ENCODE measurements at places on chromosomes 5 and 9.

DNA sequence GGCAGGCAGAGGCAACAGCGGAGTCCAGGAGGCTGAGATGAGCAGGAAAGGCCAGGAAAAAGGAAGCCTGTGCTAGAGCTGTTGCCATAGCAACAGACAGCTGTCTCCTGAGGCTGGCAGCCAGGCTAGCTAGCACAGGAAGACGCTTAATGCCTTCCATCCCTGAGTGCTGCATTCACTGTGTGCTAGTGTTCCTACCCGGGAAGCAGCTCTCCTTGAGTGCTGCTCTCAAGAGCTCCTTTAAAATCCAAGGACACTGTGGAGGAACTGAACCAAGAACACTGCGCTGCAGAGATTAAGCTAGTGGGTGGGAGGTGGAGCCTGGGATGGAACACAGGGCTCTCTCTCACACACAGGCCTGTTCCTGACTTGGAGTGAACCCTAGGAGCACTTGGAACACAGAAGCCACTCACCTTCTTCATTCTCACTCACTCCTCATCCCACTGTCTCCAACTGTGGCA is 53.5 kb upstream of the IL7R start:
- no peak for DNase-seq

DNA sequence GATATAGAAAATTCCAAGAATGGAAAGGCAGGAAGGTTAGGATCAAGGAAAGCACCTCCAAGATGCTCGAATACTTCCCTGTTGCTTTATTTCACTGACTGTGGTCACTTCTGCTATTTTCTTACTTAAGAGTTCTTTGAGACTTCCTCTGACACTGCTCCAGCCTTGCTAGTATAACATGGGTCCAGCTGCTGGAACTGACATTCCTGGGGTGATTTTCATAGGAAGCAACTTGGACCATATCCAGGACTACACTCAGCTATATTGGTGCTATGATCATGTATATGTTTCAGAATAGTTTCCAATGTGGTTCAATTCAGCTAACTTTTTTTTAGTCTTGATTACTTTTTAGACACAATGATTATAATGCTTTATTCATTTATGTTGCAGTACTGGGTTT is 81.6 kb upstream of the CKMT2 start:
- no peak for DNase-seq

- DNase-seq, result no peak
Observed at GRCh38 chr5:113124265-113124664, 147.7 kb downstream of the DCP2 start.

DNA sequence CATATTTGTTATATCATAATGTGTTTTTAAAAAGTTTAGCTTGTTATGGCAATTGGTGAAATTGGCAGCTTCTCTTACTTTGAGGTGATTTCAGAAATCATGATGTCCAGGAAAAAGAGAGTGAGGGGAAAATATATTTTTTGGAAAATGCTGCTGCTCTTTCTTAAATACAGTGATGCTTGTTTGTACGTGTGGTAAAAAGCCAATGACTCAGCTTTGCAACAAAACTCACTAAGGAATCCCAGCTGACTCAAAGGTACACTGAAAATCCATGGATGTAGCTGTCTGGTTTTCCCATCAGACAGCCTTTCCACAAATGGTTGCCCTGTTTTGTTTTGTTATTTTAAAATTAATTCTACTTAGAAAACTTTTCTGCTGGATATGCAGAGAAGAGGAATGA is 306.4 kb upstream of the PAPPA start:
- DNase-seq, result no peak

GRCh38 chr5:18749763-18750162 is 1115.5 kb downstream of the TAF11L14 start:
- peak; percentile 79 for DNase-seq

DNA sequence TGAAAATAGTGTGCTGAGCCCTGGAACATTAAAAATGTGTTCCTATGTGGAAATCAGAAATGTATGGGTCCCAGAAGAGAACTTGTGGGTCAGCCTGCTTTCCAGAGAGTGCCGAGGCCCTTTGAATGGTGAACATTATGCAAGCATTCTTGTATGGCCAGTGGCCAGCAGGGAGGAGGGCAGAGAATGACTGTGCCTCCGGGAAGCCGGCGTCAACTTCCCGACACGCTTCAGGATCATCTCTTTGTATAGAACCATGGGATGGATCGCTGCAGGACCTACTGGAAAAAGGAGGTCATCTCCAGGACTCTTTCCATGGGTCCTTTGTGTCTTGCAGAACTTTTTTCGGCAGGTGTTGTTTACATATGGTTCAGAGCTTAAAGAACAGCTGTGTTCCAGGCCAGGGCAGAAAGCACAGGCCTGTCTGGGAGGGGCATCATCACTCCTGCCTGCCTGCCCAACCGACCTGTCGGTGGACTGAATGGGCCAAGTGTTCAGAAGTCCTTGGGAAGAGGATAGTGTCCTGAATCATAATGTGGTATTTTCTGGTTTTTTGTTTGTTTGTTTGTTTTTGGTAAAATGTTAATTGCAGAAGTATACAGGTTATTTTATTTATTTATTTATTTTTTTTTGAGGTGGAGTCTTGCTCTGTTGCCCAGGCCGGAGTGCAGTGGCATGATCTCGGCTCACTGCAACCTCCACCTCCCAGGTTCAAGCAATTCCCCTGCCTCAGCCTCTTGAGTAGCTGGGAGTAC is 9.0 kb downstream of the PRRC2B start:
- no peak for DNase-seq

Data from activated CD4-positive, alpha-beta T cell treated with anti-CD3 and anti-CD28 coated beads, Interleukin-10, Interleukin-2, amounts not matched to agents 100 ng/mL and 50 ng/mL, durations not matched to agents 16 hours and 8 hours (primary cell).